ENCODE measurements at places on chromosomes 1 and 21. TPM values are rescaled to one million over a fixed set of nuclear protein-coding genes. Genes with fewer than 3 reads are reported as not detected.

ADCY10 gene
- 0.06 TPM for polyA plus RNA-seq

DNA sequence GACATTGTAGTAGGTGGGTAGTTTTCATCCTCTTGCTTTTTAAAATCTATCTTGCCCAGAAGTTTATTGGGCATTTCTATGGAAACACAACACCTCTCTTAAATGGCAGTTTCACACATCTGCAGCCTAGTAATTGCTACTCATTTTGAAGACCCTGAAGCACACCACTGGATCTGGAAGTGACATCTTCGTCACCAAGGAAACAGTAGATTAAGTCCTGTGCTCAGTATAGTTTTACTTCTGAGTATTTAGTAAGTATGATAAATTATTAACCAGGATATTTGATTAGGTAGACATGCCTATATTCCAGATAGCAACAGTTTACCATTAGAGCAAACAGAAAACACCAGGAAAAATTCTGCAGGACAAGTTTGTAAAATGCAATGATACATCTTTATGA lies 48.7 kb downstream of the UCK2 start:
- DNase-seq: no peak

IL19 gene
- polyA plus RNA-seq: 0.68 TPM

FHL3 gene
- 21.8 TPM for polyA plus RNA-seq

- DNase-seq: no peak
These were observed 93.3 kb downstream of the IGSF21 start for GRCh38 chr1:18200918-18201317.

DNA sequence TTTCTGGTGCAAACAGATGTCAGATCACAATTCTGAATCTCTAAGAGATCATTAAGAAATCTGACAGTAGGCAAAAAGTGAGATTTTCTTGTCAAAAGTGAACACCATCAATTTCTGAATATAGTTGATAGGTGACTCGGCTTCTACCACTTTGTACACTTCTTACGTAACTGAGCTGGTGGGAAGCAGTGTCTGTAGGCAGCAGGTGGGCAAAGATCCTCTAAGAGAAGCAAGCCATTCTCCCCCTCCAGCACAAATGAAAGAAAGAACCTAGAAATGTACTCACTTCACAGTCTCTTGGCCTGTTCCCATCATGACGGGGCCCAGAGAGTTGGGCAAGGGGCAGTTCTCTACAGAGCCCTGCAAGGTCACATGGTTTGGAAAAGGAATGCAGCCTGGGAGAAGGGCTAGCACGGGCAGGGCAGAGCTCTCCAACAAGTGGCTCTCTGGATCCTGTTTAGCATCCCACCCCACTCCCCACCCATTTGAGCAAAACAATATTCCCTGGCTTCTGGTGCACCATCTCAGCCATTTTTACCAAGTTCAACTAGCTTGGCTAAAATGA lies 412.6 kb downstream of the LTN1 start:
- DNase-seq: no peak

GRCh38 chr1:230232371-230232771 lies 165.3 kb downstream of the GALNT2 start:
- no peak for DNase-seq

GRCh38 chr1:82845866-82846265 lies 1045.1 kb downstream of the ADGRL2 start:
- DNase-seq: no peak

DNA sequence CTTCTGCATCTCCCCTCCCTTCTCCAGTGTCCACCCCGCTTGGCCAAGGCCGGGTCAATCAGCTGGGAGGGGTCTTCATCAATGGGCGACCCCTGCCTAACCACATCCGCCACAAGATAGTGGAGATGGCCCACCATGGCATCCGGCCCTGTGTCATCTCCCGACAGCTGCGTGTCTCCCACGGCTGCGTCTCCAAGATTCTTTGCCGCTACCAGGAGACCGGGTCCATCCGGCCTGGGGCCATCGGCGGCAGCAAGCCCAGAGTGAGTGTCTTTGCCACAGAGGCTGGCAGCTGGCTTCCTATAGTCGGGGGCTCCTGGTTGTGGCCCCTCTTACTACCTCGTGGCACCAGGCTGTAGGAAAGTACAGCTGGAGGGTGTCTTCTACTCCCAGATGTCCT lies 3.6 kb downstream of the PAX7 start:
- DNase-seq: no peak

DNA sequence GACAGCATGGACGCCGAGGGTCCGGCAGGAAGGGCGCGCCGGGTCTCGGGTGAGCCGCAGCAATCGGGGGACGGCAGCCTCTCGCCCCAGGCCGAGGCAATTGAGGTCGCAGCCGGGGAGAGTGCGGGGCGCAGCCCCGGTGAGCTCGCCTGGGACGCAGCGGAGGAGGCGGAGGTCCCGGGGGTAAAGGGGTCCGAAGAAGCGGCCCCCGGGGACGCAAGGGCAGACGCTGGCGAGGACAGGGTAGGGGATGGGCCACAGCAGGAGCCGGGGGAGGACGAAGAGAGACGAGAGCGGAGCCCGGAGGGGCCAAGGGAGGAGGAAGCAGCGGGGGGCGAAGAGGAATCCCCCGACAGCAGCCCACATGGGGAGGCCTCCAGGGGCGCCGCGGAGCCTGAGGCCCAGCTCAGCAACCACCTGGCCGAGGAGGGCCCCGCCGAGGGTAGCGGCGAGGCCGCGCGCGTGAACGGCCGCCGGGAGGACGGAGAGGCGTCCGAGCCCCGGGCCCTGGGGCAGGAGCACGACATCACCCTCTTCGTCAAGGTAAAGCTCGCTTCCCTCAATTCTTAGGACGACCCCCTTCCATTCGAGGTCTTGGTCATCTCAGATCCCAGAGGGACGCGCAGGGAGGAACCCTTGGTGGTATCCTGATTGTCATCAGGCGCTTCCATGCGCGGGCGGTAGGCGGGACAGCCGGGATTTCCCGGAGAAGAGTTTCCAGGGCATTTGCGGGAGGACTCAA lies 1.6 kb downstream of the CLIC6 start:
- DNase-seq: peak; percentile 22

DNA sequence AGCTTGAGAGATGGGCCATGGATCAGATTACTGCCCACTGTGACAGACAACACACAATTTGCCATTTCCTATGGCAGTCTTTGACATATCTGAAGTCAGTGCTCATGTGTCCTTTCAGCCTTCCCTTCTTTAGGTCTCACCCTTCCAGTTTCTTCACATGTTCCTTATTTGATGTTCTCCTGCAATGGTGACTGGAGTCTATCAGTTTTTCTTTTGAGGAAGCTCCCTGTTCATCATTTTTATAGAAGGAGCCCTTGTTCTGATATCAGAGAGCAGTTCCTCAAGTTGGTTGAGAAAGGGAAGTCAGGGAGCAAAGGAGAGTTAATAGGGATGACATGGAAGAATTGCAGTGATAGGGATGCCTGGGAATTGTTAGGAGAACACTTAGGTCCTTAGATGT lies 42.2 kb downstream of the DISC1 start:
- no peak for DNase-seq

MAN1C1 gene
- 4.6 TPM for polyA plus RNA-seq

SPRR2E gene
- polyA plus RNA-seq: 0.60 TPM

DNA sequence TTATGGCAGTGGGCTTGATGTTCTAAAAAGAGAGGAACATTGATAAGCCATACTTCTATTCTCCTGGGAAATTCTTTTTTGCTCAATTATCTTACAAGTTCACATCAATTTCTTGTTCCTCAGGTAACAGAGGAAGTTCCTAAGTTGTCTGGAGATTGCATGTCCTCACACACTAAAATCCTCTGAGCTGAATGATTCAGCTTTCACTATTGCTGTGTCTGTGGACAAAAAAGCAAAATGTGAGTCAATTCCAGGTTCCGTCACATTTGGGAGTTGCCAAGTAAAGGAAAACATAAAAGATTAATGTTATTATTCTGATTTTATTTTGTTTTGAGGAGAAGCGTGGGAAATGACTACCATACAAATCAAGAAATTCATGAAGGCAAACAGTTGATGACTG lies 316.7 kb downstream of the CHRM3 start:
- no peak for DNase-seq

GRCh38 chr1:63342402-63342801 lies 20.0 kb downstream of the FOXD3 start:
- DNase-seq: no peak

- DNase-seq: no peak
These were observed 115.3 kb downstream of the KIF26B start for GRCh38 chr1:245270063-245270462.

GRCh38 chr21:44761747-44762208 lies 39.8 kb downstream of the UBE2G2 start:
- DNase-seq: no peak

GRCh38 chr1:43492826-43493225 lies 37.9 kb upstream of the PTPRF start:
- peak; percentile 69 for DNase-seq

IKBKE gene
- polyA plus RNA-seq: 6.1 TPM

DNA sequence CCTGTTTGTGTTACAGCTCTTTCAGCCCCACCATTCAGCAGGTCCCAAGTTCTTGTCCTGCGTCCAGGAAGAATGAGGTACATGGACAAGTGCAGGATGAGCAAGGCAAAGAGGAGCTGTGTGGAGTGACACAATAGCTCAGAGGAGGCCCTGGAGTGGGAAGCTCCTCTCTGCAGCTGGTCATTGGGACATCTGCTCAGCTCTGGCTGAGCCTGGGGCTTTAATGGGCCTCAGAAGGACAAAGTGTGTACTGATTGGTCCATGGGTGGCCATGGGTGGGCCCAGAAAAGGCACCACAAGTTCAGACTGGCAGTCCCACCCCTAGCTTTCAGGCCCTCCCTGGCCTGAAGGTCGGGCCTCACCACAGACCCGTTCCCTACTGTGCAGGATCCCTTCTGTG lies 14.7 kb upstream of the HYI start:
- no peak for DNase-seq

DNA sequence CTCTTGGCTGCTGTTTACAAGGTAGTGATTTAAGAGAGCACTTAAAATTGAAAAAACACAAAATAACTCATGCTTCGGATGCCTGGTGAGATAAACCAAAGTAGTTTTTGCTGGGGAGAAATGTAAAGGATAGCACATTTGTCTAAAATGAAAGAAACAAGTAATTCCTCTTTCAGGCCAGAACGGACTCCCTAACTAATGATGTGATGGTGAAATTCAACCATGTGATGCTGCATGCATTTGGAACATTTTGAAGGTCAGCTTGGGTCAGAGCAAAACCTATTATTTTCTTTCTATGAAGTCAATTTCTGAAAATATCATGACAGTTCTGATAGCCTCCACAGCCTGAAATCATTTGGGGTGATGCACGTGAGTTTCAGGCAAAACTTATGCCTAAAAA lies 27.6 kb downstream of the NMNAT2 start:
- no peak for DNase-seq

EFCAB7 gene
- 5.9 TPM for polyA plus RNA-seq

AVPR1B gene
- polyA plus RNA-seq: not detected

- DNase-seq: peak; percentile 46
These were observed 17.9 kb downstream of the GBP5 start for GRCh38 chr1:89254658-89255287.

DNA sequence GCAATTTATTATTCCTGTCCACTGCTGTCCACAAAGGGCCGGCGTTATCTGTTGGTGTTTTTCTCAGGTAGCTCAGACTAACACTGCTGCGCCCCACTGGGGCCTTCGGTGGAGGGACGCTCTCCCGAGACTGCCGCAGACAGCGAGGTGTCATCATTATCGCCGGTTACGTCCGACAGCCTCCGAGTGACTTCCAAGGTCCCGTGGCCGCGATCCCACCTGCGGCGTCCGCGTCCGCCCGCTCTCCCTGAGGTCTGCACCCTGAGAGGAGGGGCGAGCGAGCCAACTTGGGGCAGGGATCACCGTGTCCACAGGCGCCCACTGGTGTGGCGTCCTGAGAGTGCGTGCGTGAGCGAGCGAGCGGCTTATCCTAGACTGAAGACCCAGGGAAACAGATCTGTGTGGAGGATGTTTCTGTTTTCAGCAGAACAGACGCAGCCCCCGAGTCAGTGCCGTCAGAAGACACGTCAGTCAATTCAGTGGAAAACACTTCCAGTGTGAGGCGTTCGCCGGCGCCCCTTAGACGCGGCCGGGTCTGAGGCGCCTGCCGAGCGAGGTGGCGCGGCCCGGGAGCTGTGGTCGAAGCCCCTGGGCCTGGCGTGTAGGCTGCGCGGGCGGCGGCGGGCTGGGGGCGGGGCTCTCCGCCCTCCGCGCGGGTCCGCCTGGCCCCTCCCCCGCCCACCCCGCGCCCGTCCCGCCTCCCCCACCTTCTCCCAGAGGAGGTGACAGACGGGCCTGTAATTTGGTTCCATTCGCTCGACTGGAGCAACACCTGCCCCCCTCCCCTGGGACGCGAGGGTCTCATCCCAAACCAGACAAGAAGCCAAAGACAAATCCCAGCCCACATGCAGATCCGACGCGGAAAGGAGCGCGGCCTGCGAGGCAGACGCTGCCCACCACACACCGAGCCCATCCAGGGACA lies 12.6 kb downstream of the NHLH2 start:
- peak; percentile 41 for DNase-seq

AMY1C gene
- 71.2 TPM for polyA plus RNA-seq

- no peak for DNase-seq
These were observed 159.5 kb downstream of the ETS2 start for GRCh38 chr21:38965241-38965640.

- no peak for DNase-seq
These were observed 2.6 kb downstream of the MARCKSL1 start for GRCh38 chr1:32333251-32333963.

OR2T35 gene
- polyA plus RNA-seq: not detected

GRCh38 chr21:38838598-38839327 lies 33.0 kb downstream of the ETS2 start:
- no peak for DNase-seq

GJA9 gene
- polyA plus RNA-seq: 0.05 TPM

DNA sequence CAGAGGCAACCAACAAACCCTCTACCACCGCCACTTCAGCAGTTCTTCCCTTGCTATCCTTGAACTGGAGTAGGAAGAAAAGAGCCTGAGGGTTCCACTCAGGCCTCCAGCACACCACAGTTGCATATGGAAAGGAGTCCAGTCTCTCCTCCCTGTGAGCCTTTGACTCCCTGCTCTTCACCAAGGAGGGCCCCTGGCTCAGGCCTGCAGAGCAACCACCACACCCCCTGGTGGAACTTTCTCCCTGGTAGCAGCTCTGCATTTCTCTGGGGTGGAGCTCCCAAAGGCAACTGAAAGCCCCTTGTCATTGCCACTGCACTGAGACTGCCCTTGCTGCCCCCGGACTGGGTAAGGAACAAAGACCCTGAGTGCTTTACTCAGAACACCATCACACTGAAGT lies 1021.5 kb upstream of the ADGRL2 start:
- no peak for DNase-seq

CDC14A gene
- polyA plus RNA-seq: 5.1 TPM

GRCh38 chr1:40798366-40799281 lies 15.0 kb downstream of the KCNQ4 start:
- no peak for DNase-seq

DNA sequence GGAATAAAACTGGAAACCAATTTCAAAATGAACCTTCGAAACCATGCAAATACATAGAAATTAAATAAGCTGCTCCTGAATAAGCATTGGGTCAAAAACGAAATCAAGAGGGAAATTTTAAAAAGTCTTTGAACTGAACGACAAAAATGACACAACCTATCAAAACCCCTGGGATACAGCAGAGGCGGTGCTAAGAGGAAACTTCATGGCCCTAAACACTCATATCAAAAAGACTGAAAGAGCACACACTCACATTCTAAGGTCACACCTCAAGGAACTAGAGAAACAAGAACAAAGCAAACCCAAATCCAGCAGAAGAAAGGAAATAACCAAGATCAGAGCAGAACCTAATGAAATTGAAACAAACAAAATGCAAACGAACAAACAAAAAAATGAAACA lies 85.2 kb upstream of the CDC42BPA start:
- no peak for DNase-seq

- no peak for DNase-seq
These were observed 711.2 kb downstream of the KCNT2 start for GRCh38 chr1:195897076-195897475.
